ENCODE measurements at places on chromosomes 7 and 10.

DNA sequence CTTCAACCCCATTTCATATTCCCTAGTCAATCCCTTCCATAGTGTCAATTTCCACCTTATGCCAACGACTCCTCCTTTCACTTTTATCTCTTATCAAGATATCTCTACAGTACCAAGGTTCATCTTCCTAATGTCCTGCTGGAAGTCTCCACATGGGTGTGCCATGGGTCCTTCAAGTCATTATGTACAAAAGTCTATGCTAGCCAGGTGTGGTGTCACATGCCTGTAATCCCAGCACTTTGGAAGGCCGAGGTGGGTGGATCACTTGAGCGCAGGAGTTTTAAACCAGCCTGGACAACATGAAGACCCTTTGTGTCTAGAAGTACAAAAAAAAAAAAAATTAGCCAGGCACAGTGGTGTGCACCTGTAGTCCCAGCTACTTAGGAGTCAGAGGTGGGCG lies 47.6 kb downstream of the PRTFDC1 start:
- DNase-seq = no peak
- peaks cover 15% of the 10 kb centered on the region for H3K4me1 ChIP-seq

- DNase-seq = no peak
- H3K27ac ChIP-seq = no peak overlapping the region
- no peaks in the 10 kb centered on the region for H3K36me3 ChIP-seq
- H3K4me3 ChIP-seq = no peak overlapping the region
- H3K27me3 ChIP-seq = no peaks in the 10 kb centered on the region
- no peaks in the 10 kb centered on the region for H3K4me1 ChIP-seq
Measured at GRCh38 chr7:33459340-33459751, 330.0 kb downstream of the BBS9 start.

GRCh38 chr10:70034232-70034631 lies 18.4 kb upstream of the MACROH2A2 start:
- no peak overlapping the region for H3K4me3 ChIP-seq
- H3K36me3 ChIP-seq = no peaks in the 10 kb centered on the region
- H3K27ac ChIP-seq = no peak overlapping the region
- H3K4me1 ChIP-seq = no peaks in the 10 kb centered on the region
- no peak for DNase-seq
- no peaks in the 10 kb centered on the region for H3K27me3 ChIP-seq

DNA sequence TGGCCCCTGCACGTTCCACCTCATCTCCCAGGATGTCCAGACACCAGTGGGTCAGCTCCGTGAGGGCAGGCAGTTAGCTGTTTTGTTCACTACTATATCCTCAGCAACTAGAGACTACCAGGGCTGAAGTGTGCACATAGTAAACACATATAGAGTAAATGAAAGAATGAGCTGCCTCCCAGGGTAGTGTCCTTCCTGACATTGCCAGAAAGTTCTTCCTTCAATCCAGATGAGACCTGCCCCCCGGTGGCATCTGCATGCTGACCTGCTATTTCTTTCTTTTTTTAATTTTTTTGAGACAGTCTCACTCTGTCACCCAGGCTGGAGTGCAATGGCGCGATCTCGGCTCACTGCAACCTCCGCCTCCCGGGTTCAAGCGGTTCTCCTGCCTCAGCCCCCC lies 14.0 kb upstream of the ARPC1A start:
- no peak overlapping the region for H3K27ac ChIP-seq
- H3K27me3 ChIP-seq = no peaks in the 10 kb centered on the region
- no peak for DNase-seq
- no peaks in the 10 kb centered on the region for H3K4me1 ChIP-seq

- no peak for DNase-seq
- H3K4me3 ChIP-seq = no peak overlapping the region
- no peaks in the 10 kb centered on the region for H3K4me1 ChIP-seq
- H3K36me3 ChIP-seq = no peaks in the 10 kb centered on the region
- no peak overlapping the region for H3K27ac ChIP-seq
Measured at GRCh38 chr7:159040912-159041711, 103.6 kb downstream of the VIPR2 start.

DNA sequence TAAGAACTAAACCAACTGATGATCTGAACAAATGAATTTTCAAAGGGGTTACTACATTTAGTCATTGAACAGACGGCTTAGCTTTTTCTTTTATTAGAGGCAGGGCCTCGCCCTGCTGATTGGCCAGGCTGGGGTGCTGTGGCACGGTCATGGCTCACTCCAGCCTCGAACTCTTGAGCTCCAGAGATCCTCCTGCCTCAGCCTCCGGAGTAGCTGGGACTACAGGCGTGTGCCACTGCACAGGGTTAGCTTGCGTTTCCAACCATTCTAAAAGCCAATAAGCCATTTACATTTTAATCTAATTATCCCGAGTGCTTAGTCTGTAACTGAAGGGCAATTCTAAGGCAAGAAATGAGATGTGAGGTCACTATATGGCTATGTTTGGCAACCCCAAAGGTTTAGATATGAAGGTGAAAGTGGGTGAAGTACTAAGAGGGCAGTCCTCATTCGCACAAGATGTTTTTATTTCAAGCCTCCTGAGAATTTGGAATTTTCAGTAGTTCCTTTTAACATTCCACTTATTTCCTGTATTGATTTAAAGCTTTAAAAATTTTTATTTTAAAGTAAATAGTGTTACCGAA lies 1.6 kb upstream of the CDK13 start:
- no peaks in the 10 kb centered on the region for H3K27me3 ChIP-seq
- H3K27ac ChIP-seq = peak overlapping the region; percentile 99
- H3K4me1 ChIP-seq = peaks cover 17% of the 10 kb centered on the region
- H3K36me3 ChIP-seq = no peaks in the 10 kb centered on the region
- peak overlapping the region; percentile 92 for H3K4me3 ChIP-seq
- no peak for DNase-seq

GRCh38 chr7:132030086-132030568 lies 473.7 kb upstream of the PODXL start:
- DNase-seq = no peak
- no peak overlapping the region for H3K27ac ChIP-seq
- H3K27me3 ChIP-seq = no peaks in the 10 kb centered on the region
- H3K4me3 ChIP-seq = no peak overlapping the region
- H3K4me1 ChIP-seq = no peaks in the 10 kb centered on the region

DNA sequence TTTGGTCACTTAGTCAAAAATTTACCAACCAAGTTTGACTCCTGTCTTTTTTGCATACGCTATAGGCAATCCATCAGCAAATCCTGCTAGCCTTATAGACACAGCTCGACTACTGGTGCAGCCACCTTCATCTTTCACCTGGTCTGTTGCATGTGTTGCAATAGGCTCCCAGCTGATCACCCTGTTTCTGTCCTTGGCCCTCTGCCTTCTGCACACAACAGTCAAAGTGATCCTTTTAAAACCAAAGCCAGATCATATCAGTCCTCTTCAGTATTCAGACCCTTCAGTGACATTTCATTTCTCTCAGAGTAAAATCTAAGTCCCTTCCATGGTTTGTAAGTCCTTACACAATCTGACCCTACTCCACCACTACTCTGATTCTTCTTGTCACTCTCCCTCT lies 10.9 kb upstream of the CDK6 start:
- no peaks in the 10 kb centered on the region for H3K27me3 ChIP-seq
- H3K27ac ChIP-seq = no peak overlapping the region
- DNase-seq = no peak
- H3K36me3 ChIP-seq = no peaks in the 10 kb centered on the region

DNA sequence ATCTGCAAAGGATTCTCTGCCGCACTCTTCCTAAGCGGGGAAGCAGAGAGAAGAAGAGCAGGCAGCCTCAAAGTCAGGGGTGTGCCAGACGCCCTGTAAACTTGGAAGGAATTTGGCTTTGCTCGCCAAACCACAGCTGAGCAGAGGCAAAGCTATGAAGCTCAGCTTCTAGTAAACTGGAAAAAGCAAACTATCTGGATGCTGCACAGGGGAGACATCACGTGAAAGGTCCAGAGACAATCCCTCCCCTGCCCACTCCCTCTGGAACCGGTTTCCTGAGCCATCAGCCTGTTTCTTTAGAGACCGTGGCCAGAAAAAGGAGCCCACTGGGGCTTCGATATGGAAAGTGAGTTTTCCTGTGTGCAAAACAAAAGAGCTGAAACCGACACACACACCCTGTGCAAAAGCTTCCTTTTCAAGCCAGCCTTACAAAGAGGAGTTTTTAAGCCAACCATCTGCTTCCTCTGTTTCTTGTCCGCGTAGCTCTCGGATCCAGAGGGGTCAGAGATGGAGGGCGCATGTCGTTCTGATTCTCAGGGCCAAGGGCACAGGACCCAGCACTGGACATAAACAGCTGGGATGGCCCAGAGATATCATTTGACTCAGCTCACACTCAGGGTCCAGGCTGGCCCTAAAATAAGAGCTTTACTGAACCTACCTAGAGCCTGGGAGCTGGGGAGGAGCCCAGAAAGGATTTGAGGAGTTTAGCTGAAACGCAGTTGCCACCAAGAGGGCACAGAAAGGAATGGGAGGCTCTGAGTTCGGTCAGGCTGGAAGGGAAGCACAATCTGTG lies 58.2 kb upstream of the DNAAF5 start:
- no peaks in the 10 kb centered on the region for H3K36me3 ChIP-seq
- H3K4me1 ChIP-seq = no peaks in the 10 kb centered on the region
- DNase-seq = peak; percentile 22

DNA sequence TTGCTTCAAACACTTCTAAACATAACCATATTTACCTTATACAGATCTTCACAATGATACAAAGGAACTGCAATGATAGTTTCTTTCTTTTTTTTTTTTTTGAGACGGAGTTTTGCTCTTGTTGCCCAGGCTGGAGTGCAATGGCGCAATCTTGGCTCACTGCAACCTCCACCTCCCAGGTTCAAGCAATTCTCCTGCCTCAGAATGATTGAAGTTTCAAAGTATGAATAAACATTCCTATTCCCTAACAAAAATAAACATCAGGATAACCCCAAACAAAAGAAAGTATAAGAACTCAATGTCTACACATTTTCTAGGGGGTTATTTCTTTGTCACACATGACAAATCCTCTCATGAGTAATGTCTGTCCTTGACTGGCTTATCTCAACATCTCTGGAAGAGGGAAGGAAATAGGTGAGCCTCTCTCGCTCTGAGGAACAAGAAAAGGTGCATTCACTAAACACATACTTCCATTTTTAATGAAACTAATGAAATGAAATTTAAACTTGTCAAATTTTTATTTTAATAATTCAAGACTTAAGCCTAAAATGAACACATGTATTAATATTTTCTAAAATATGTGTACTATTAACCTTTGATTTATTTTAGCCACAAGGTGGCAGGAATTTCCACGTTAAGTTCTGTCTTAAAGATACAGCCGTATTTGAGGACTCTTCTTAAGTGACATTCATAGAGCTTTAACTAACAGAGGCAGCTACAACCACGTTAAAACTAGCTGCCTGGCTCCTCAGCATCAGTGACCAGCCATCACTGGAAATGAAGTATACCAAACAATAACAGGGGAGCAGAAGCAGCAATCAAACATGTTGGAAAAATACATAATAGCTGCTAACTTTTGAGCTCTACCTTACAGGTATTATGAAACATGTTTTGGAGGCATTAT lies 58.3 kb downstream of the MALSU1 start:
- no peaks in the 10 kb centered on the region for H3K36me3 ChIP-seq
- H3K4me1 ChIP-seq = peaks cover 18% of the 10 kb centered on the region
- no peak for DNase-seq
- no peak overlapping the region for H3K4me3 ChIP-seq
- no peak overlapping the region for H3K27ac ChIP-seq

DNA sequence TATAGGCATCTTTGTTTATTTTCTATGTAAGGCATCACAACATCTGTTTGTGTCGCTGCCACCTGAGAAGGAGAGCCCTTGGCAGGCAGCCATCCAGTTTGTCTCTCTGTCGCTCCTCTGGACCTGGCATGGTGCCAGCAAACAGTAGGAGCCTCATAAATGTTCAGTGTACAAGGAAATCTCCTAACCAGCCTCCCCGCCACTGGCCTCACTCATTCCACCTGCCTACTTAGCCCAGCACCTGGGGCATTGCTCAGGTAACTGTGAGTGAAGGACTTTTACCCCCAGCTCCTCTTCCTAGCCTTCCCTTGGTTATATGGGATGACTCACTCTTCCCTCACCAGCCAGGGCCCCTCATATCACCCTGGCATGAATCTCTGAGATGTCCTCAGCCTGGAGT lies 61.7 kb upstream of the NPTX2 start:
- H3K27ac ChIP-seq = no peak overlapping the region
- no peak for DNase-seq
- no peaks in the 10 kb centered on the region for H3K4me1 ChIP-seq
- no peaks in the 10 kb centered on the region for H3K27me3 ChIP-seq
- H3K36me3 ChIP-seq = no peaks in the 10 kb centered on the region
- H3K4me3 ChIP-seq = no peak overlapping the region

GRCh38 chr10:80588546-80588945 lies 50.8 kb downstream of the SH2D4B start:
- H3K36me3 ChIP-seq = no peaks in the 10 kb centered on the region
- no peak overlapping the region for H3K27ac ChIP-seq
- no peaks in the 10 kb centered on the region for H3K27me3 ChIP-seq
- H3K4me3 ChIP-seq = no peak overlapping the region
- no peak for DNase-seq
- no peaks in the 10 kb centered on the region for H3K4me1 ChIP-seq

GRCh38 chr10:100327007-100327717 lies 2.9 kb downstream of the PKD2L1 start:
- no peaks in the 10 kb centered on the region for H3K4me1 ChIP-seq
- H3K27ac ChIP-seq = no peak overlapping the region
- DNase-seq = no peak
- H3K4me3 ChIP-seq = no peak overlapping the region
- no peaks in the 10 kb centered on the region for H3K27me3 ChIP-seq

DNA sequence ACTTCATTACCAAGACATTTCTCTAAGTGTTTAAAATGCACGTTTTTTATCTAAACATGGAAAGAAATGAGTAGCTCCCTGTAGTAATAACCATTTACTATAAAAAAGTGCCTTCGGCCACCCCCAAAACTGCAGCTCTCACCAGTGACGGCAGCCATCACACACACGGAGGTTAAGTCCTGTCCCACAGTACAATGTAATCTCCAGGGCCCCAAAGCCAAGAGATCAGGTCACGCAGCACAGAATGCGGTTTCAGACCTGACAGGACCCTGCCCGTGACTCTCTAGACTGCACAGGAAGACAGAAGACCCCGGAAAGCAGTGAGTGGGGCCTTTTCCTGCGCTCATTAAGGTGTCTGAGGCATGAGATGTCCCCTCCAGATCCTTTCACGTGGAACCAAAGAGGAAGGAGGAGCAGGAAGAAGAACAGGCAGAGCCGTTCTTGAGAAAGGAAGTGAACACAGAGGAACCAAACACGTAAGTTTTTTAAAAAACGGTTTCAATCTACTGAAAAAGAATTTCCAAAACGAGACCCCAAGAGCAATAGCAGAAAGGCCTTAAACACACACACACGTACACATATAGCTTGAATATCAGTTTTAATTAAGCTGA lies 125.7 kb downstream of the ZMYND11 start:
- H3K4me3 ChIP-seq = no peak overlapping the region
- H3K27me3 ChIP-seq = no peaks in the 10 kb centered on the region
- H3K27ac ChIP-seq = no peak overlapping the region
- DNase-seq = no peak
- no peaks in the 10 kb centered on the region for H3K4me1 ChIP-seq

- no peaks in the 10 kb centered on the region for H3K27me3 ChIP-seq
- no peak overlapping the region for H3K4me3 ChIP-seq
- no peaks in the 10 kb centered on the region for H3K36me3 ChIP-seq
- H3K4me1 ChIP-seq = no peaks in the 10 kb centered on the region
Measured at GRCh38 chr10:130044067-130045061, 66.3 kb downstream of the C10orf143 start.

- no peaks in the 10 kb centered on the region for H3K27me3 ChIP-seq
- H3K36me3 ChIP-seq = no peaks in the 10 kb centered on the region
- H3K4me3 ChIP-seq = no peak overlapping the region
- H3K27ac ChIP-seq = no peak overlapping the region
Measured at GRCh38 chr7:922334-923107, 32.0 kb downstream of the ADAP1 start.

Measured in right lobe of liver (tissue), 6 donors.